SW 1271 (cell line): ENCODE measurements at places on chromosomes 7 and 10.

DNA sequence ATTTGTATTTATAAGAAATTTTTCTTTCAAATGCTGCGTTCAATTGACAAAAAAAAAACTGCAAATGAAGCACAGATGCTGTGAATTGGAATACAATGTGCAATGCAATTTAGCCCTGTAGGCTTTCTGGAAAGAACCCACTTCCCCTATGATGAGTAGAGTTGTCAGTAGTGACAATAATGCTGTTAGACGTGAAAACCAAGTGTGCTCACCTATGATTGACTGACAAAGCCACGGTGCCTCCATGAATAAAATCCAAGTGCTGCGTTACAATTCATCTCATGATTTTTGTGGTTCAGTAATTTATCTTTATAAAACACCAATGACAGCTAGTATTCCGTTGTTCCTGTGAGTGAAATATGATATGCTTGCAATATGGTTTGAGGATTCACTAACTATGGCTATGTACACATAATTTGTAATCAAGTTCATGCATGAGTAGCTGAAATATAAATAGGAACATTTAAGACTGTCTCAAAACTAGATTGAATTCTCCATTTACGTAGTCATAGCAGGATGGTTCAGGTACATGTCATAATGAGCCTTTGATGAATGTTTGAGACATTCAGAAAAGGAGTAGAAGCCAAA is 1160.3 kb downstream of the CNTNAP2 start:
- no peak for DNase-seq

GRCh38 chr7:117669818-117670217 is 190.0 kb downstream of the CFTR start:
- no peak for DNase-seq

- no peak for DNase-seq
Measured at GRCh38 chr7:47953822-47954221, 5.6 kb upstream of the PKD1L1 start.

DNA sequence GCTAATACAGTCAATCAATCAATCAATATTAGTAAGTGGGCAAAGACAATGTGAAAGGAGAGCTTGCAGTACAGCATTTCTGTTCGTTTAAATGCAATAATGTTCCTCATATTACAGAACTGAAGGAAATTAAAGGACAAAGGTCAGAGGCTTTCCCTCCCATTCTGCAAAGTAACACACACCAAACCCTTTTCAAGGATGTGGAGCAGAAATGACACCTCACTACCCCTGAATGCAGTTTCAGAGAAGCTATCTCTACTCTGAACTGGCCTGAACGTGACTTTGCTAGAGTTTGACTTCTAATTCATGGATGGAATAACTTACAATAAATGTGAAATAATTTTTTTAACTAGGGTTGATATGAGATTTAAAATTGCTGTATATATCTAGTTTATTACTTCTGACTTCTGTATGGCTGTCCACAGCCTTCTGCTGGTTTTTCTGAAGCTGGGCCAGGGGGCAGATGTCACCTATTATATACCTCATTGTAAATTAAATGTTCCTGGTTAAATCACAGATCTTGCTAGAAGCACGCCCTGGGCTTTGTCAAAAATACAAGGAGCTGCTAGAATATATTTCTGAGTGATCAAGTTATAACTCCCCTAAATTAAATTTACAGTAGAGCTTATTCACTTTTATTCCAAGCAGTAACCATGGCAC is 156.9 kb upstream of the C7orf33 start:
- DNase-seq, result no peak

- no peak for DNase-seq
Measured at GRCh38 chr10:43855667-43856210, 207.1 kb upstream of the ZNF32 start.

- no peak for DNase-seq
Measured at GRCh38 chr10:33216661-33217427, 117.6 kb downstream of the NRP1 start.

DNA sequence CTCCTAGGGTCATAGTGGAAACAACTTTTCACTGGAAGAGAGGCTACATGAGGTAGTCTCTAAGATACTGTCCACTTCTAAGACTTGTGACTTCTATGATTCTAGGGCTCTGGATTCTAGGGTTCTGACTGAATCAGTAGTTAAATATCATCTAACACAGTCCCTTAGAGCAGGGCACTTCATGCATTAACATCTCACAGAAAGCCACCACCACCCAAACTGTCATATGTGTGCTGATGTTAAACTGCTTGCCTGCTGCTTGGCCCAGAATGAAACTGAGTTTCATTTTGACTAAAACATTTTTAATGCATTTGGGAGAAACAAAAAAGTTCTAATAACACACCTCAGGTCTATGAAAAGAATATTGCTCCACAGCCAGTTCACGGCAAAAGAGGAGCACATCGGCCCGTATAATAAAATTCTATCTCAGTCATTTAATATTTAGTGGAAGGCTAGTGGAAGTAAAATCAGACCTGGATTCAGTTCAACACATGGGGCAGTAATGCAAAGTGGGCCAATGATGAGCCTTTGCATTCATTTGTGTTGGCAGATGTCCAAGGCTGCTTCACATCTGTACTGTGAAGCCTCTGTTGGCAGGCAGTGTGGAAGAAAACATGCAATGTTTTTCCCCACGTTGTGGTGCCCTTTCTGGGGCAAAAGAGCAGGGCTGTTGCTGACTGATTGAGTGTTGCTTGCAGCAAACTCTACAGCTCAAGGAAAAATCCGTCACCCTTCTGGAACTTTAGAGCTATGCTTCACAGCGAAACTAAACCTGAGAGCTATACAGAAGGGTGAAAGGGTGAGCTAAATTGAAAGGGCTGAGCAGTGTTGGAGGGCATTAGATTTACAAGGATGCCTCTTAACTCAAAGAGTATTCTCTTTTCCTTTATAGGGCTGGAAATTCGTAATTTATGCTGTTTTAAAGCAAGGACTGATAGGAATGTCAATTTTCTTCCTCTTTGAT is 33.5 kb upstream of the AUTS2 start:
- no peak for DNase-seq

- no peak for DNase-seq
Measured at GRCh38 chr7:51428217-51428887, 111.7 kb upstream of the COBL start.

GRCh38 chr10:60781661-60782060 is 3.4 kb downstream of the CDK1 start:
- no peak for DNase-seq
